ENCODE measurements at places on chromosomes 6 and 20.

GRCh38 chr6:10655508-10656055, 38.8 kb downstream of the C6orf52 start:
- no peak for DNase-seq

- no peak for DNase-seq
Measured at GRCh38 chr20:62542862-62543261, 67.1 kb upstream of the GATA5 start.

DNA sequence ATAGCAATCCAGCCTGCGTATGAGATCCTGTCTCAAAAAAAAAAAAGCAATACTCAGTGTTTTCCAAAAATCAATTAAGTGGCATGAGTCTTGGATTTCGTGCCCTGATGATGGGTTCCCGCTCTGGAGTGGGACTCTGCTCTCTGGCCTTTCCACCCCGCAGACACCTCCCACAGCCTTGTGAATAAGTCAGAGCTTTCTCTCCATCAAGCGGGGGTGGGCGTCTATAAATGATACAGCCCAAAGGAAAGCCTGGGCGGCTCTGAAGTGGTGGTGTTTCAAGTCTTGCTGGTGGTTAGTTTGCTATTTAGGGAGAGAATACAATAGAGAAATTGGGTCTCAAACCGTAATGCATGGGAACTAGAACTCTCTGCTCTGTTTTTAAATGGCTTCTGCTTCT, 52.5 kb upstream of the TAGAP start:
- DNase-seq: no peak

GRCh38 chr20:2387180-2387577, 6.5 kb downstream of the TGM6 start:
- no peak for DNase-seq

- no peak for DNase-seq
Measured at GRCh38 chr20:2292416-2293110, 3.2 kb upstream of the TGM3 start.

DNA sequence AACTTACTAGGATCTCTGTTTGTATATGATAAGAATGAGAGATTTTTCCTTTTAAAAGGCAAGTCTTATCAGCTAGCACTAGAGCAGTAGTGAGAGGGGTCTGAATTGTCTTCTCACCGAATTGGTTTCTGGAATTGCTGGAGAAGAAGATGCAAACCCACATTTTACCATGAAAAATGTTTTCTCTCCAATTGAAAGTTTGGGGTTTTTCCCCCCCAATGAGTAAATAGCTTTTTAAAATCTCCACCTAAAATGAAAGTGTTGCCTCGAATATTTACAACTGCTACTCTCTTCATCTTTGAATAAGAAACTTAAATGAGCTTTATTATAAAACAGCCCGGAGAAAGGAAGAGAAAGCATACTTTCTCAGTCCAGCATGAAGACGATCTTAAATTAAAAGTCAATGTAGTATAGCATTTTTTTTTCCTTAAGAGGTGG, 1.8 kb downstream of the TCF21 start:
- no peak for DNase-seq

All from effector CD4-positive, alpha-beta T cell (primary cell).